Activated T-cell treated with anti-CD3 and anti-CD28 coated beads for 48 hours (primary cell): ENCODE measurements at places on chromosomes 2 and 18.

- DNase-seq: no peak
These were observed 98.4 kb upstream of the NEUROD1 start for GRCh38 chr2:181778621-181779201.

DNA sequence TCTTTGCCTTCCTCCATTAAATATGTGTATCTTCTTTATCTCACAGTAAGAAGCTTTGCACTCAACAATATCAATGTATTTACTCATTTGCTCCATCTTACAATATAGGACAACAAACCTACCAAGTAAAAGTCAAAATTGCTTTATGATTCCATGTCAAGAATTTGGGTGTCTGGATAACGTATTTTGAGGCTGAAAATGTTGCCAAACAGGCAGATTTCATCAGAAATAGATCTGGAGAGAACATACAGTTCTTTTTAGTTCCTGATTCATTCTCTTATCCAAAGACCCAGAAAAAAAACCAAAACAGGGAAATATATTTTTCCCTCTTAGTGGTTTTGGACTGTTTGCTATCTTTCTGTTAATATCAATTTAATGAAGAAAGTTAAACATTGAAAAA is 621.1 kb downstream of the STK39 start:
- no peak for DNase-seq

- no peak for DNase-seq
These were observed 718.7 kb upstream of the FAM98A start for GRCh38 chr2:34317797-34318196.

DNA sequence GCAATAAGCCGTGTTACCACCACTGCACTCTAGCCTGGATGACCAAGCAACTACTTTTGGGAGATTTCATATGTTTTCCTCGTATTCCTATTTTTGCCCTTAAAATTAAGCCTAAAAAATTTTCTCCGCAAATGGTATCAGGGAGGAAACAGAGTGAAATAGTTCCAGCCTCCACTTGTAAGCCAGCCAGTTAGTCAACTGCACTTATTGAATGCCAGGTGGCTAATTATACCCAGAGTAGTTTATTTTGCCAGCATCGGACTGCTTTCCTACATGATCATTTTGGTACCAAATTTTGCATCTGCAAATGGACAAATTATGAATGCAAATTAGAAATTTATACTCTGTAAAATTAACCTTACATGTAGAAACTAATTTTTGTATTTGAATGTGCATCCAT is 90.2 kb upstream of the ARHGAP28 start:
- no peak for DNase-seq

- no peak for DNase-seq
These were observed 119.3 kb downstream of the SETBP1 start for GRCh38 chr18:44799907-44800421.

DNA sequence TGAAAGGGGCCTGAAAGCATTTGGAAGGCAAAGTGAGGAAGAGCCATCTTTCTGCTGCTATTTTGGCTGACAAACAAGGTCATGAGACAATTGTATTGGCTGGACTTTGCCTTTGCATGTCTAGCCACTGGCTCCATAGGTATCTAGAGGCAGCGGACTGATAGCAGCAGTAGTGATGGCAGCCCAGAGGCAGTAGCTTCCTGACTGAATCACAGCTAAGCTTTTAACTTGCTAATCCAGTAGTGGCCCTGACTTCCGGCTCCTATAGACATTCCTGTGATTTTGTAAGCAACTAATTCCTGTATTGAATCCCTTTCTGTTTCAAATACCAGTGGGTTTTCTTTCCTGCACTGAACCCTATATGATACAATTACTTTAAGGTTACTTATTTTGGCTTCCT is 69.8 kb upstream of the PDE1A start:
- no peak for DNase-seq

- DNase-seq: no peak
These were observed 680 bp upstream of the FHOD3 start for GRCh38 chr18:36296650-36297416.

DNA sequence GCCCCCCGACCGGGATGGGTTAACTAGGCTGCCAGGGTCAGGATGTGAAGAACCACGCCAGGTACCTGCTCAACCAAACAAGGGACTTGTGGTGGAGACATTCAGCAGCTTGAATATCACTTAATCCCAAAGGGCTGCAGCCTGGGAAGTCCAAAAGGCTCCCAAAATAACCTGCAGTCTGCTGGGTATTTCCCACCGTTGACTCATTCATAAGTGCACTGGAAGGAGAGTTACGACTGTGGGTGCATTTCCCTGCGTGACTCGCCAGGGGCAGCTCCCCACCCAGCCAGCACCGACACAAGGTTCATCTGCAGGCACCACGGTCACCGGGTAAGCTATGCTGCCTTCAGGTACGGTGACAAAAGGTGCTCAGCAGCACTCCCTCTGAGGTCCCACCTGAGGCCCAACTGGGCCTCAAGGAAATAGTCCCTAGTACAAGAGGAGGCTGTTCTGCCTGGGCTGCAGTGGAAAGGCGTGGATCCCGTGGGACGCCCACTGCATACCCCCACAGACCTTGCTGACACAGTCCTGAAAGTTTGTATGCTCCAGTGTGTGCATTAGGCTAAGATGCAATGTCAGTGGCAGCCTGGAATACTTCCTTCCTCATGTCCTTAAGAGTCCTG is 86.5 kb downstream of the UXS1 start:
- peak; percentile 41 for DNase-seq

DNA sequence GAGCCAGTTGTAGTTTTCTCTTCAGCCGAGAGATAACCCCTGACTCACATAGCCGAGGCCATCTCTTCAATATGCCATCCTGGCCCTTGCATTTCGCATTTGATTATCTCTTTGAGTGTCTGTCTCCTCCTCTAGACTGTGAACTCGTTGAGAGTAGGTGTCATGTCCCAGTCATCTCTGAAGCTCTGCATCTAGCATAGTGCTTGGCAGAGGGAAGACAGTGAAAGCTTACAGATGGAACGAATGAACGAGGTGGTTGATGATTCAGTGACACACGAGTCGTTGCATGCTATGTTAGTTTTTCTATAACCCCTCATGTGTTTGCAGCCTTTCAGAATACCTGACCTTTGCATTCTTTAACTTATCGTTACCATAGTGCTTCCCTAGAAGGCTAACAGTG is 59.9 kb upstream of the CYRIA start:
- DNase-seq: no peak

DNA sequence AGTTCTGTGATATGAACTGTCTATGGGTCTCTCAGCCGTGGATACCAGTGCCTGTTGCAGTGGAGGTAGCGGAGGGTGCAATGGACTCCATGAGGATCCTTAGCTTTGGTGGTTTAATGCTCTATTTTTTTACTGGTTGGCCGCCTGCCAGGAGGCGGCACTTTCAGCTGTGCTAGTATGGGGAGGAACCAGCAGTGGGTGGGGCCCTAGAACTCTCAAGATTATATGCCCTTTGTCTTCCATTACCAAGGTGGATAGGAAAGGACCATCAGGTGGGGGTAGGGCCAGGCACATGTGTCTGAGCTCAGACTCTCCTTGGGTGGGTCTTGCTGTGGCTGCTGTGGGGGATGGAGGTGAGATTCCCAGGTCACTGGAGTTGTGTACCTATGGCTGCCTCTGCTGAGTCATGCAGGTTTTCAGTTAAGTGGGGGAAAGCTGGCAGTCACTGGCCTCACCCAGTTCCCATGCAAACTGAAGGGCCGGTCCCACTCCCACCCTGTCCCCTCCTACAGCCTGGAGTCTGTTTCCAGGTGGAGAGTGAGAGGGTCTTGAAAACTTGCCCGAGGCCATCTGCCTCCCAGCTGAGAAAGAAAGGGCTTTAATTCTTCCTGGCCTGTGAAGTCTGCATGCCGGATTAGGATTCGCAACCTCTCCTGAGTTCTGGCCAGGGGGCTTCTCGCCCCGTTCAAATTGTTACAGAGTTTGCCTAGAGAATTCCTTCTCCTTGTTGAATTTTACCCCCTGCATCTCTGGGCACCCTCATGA is 14.5 kb downstream of the KCNS3 start:
- DNase-seq: no peak

DNA sequence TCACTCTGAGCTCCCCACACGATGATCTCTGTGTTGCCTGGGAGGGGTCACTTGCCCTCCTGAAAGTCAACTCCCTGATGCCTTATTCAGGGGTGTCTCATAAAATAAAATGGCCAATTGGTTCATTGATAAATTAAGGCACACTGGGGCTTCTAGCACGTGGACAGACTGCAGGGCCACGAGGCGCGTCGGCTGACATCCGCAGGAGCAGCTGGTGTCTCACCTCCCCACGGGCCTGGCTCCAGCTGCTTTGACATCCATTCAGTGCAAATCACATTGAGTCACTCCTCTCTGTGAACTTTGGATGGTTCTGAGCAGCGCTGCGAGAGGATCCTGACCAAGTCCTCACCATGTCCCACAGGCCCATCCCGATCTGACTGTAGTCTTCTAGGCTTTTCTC is 4.6 kb upstream of the ST8SIA3 start:
- DNase-seq: no peak

DNA sequence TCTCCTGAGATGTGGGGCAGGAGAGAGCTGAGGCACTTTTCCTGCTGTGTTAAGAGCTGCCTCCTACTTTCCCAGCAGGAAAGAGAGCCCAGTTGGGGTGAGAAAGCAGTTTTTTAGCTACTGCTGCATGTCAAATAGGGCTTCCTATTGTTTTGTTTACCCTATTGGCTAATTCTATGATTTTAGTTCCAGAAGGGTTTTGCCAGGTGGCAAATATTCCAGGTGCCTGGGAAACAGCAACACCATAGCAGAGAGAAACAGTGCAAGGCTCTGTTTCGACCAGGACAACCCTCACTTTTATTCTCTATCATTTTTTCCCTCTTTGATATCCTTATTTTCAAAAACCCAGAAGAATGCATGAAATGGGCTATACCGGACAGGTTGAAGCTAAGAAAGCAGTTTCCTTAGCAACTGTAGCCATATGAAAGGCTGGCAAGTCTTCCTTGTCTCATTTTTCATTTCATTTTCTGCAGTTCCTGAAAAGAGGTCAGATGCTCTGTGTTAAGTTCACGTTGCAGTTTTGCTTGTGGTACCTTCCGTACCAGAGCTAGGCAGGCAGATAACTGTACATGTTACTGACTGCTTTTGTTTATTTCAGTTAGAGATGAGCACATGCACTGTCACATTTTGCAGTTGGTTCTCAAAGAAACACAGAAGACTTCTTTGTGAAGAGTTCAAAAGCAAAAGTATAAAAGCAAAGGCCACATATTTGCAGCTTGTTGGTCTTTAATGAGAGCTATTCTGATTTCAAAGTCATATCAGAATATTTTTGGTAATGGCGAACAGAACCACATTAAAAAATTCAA is 84.8 kb downstream of the AQP4 start:
- no peak for DNase-seq

DNA sequence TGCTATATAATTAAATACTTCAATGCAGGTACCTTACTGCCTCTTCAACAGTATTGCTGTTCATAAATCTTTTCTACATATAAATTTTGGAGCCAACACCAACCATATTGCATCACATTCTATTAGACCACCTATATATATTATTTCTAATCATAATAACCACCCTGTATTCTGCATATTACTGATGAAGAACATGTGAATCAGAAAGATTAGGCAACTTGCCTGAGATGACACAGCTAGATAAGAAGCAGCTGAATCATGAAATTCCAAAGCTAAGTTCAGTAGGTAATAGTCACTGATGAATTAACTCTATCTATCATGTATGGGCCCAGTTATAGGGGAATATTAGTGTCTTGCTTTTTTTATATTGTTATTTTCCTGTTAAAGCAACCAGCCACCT is 161.8 kb downstream of the AGPS start:
- no peak for DNase-seq

- DNase-seq: no peak
These were observed 100.2 kb downstream of the ANKRD44 start for GRCh38 chr2:197210430-197210829.

- no peak for DNase-seq
These were observed 225.2 kb upstream of the SPOPL start for GRCh38 chr2:138276339-138276738.

GRCh38 chr2:197954328-197954727 is 149.9 kb downstream of the PLCL1 start:
- DNase-seq: no peak

- DNase-seq: no peak
These were observed 128.8 kb upstream of the SESTD1 start for GRCh38 chr2:179393481-179393880.

- no peak for DNase-seq
These were observed 58.7 kb downstream of the RBKS start for GRCh38 chr2:27831279-27832050.

- peak; percentile 23 for DNase-seq
These were observed 821 bp upstream of the EPHA4 start for GRCh38 chr2:221572821-221573429.

- DNase-seq: no peak
These were observed 380.3 kb downstream of the NRXN1 start for GRCh38 chr2:50651676-50652075.

DNA sequence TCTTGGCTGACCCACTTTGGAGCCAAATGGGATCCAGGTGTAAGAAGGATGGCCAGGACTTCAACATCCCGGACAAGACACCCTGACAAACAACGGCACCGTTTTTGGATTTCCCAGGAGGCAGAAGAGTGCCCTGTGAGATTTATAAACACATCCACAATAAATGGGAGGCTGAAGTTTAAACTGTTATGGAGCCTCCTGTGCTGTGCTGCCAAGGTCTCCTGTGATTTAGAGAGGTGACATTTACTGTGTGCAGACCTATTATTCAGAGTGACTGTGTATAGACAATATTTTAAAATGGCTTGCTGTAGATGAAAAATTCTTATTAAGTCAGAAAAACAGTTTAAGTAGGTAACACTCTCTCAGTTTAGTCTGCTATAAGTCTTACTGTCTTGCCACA is 401.5 kb upstream of the ETAA1 start:
- DNase-seq: no peak

DNA sequence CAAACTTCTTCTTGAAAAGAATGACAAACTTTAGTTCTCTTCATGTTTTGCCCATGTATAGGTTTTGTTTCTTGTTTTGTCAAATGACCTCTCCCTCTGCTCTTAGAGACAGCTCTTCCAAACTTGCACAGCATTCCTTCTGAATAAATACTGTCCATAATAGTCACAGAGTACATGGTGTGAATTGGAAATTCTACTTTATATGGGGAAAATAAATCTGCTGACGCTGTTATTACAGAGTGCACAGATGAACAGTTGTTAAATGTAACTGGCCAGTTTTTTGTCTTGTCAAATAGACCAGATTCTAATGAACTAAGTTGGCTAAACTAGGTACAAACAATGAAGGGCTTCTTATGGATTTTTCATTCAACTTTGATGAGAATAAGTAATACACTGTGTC is 115.8 kb upstream of the DTNA start:
- no peak for DNase-seq

DNA sequence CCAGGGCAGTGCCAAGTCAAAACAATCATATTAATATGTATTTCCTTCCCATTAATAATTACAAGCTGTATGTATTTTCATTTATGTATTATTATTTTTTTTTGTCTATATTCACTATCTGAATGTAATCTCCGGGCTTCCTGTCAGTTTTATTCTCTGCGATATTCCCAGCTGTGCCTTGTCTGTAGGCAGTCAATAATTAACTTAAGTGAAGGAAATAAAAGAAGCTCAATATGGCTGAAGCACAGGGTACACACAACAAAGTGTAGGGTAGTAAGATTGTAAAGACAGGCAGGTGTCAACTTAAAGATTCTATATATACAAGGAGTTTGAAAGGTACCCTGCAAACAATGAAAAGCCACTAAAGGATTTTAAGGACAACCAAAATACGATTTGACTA is 122.9 kb downstream of the ROCK1 start:
- DNase-seq: no peak

GRCh38 chr2:36748166-36748565 is 51.7 kb downstream of the VIT start:
- DNase-seq: no peak

GRCh38 chr2:237196409-237196808 is 110.7 kb downstream of the COPS8 start:
- DNase-seq: no peak
